ENCODE measurements at places on chromosomes 7 and 10. TPM values are rescaled to one million over a fixed set of nuclear protein-coding genes. Genes with fewer than 3 reads are reported as not detected.

The ARMC3 gene
- total RNA-seq: not detected

The UNCX gene
- not detected for total RNA-seq

The STAG3 gene
- total RNA-seq: 13.7 TPM

The STOX1 gene
- 0.19 TPM for total RNA-seq

The CNTNAP2 gene
- not detected for total RNA-seq

The MYH16 gene
- total RNA-seq: not detected

The AHR gene
- 36.5 TPM for total RNA-seq

The FAM241B gene
- 3.0 TPM for total RNA-seq

The EPO gene
- not detected for total RNA-seq

The DGKB gene
- total RNA-seq: not detected

The GIMAP4 gene
- total RNA-seq: 245 TPM

The CLEC5A gene
- not detected for total RNA-seq

The IRF5 gene
- total RNA-seq: 43.4 TPM

The STK31 gene
- 0.52 TPM for total RNA-seq

The ACSM6 gene
- not detected for total RNA-seq

The SEMA3C gene
- total RNA-seq: not detected

The MORN4 gene
- total RNA-seq: 1.6 TPM

The AQP1 gene
- 0.14 TPM for total RNA-seq

The IFIT1 gene
- total RNA-seq: 0.69 TPM

The ACBD7 gene
- 0.98 TPM for total RNA-seq

The ASZ1 gene
- total RNA-seq: not detected

The PNLIP gene
- total RNA-seq: not detected

The AUTS2 gene
- 14.3 TPM for total RNA-seq

The PPP1R3A gene
- not detected for total RNA-seq

The WIPF3 gene
- not detected for total RNA-seq

The NOS3 gene
- total RNA-seq: 8.0 TPM

The SPDYE8 gene
- not detected for total RNA-seq

The IFIT3 gene
- total RNA-seq: 2.6 TPM

The EXOC6 gene
- total RNA-seq: 14.7 TPM

The RHBDD2 gene
- total RNA-seq: 46.0 TPM

The CYP26C1 gene
- total RNA-seq: not detected
